ENCODE measurements at places on chromosomes 1 and 21.

- no peak for DNase-seq
Observed at GRCh38 chr1:111320066-111320879, 29.6 kb downstream of the CHIA start.

DNA sequence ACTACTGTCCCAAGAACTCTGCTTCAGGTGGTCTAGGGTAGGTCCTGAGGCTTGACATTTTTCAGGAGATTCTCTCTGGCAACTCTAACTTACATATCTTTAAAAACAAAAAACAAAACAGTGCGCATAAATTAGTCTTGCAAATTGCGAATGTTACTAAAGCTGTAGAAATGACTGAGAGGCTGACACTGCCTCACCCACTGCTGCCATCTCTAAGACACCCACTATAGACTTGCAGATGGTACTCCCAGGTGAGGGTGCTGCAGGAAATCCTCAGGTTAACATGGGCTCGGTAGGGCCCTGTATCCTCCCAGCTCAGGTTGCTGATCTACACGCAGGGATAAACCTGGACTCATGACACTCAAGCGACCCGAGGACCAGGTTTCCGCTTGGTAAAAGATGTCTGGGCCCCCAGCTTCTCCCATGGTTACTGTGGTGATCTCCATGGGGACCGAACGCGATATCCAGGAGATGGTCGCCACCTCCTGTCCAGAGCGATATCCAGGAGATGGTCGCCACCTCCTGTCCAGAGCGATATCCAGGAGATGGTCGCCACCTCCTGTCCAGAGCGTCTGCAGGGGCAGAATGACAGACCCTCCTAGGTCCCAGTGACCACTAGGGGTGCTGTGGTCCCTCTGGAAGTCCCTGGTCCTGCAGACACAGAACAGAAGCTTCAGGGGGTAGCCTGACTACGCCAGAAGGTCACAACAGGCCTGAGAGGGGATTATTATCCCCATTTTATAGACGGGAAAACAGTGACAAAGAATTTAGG is 16.2 kb upstream of the LY9 start:
- no peak for DNase-seq

DNA sequence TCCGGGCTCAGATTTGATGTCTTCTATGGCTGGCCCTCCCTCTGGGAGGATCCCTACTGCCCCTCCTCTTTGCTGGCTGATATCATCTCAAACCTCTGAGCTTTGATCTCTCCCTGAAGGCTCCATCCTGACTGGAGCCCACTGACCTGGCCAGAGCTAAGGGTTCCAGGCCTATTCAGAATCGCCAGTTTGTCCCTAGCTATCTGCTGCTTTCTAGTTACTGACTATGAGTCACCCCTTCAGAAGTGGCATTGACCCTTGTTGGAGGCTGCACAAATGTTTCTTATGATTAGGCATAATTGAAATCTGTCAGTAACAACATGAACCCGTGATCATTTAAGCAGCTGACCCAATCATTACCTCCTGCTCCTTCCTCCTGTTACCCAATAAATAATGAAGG is 87.1 kb downstream of the ABCA4 start:
- no peak for DNase-seq

- no peak for DNase-seq
Observed at GRCh38 chr1:226414098-226414698, 6.3 kb upstream of the PARP1 start.

DNA sequence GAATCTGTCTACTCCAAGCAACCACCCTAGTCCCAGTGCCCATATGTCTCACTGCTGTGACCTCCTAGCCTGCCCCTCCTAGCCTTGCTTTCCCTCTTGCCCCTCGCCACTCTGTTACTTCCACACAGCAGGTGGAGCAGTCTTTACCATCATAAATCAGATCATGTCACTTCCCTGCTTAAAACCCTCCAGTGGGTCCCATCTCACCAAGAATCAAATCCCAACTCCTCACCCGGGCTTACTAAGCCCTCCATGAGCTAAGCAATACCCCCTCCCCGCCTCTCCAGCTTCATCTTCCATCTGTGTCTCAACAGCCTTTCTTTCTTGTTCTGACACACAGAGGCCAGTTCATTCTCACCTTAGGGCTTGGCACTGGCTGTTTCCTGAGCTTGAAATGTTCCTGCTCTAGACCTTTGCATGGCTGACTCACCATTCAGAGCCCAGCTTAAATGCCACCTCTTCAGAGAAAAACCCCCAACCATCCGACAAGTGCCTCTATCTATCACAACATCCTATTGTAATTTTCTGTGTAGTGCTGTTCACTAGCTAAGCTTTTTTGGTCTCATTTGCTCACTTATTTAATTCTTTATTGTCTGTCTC is 22.3 kb downstream of the KNCN start:
- DNase-seq, result peak; percentile 66

GRCh38 chr1:85366391-85367170 is 90.1 kb upstream of the BCL10 start:
- peak; percentile 25 for DNase-seq

- no peak for DNase-seq
Observed at GRCh38 chr1:245666412-245666811, 511.6 kb downstream of the KIF26B start.

GRCh38 chr1:66258404-66259105 is 275.4 kb upstream of the SGIP1 start:
- no peak for DNase-seq

DNA sequence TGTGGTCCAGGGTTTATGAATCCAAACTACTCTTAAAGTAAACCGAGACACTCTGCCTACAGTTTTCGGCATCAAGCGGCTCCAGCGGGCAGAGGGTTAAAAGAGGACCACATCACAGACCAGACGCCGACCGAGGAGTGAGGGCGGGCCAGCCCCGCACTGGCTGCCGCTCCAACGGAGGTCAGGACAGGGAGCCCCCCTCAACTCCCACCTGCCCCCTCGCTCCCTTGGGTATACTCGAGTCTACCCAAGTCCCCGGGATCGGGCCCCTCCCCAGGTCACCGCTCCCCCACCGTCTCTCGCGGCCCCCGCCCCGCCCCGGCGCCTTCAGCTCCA is 312 bp downstream of the ARNT start:
- peak; percentile 45 for DNase-seq

- no peak for DNase-seq
Observed at GRCh38 chr1:16630661-16631247, 17.4 kb upstream of the NBPF1 start.

DNA sequence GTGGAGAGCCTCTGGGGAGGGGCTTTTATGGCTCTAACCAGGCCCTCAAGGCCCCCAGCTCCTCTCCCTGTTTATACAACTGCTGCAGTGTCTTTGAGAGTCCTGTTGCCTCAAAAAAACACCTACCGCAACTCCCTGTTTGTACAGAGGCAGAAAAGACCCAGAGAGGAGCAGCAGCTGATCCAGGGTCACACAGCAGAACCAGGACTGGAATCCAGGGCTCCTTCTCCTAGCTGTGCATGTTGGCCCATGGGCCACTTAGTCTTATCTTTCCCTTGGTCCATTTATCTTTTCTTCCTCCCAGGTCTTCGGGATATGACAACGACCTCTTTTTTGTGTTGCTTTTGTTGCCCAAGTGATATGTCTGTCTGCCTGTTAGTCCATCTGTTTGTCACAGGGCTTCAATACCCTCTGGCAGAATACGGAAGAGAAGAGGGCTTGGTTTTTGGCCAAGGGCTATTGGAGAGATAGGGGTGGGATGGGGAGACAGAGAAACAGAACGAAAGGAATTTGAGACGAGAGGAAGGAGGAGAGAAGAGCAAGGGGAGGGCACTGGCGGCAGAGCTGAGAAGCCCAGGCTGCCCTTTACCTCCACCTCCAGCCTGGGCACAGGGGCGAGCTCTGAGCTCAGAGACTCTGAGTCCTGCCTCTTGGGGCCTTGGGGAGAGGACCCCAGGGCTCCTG is 33.5 kb upstream of the WASF2 start:
- no peak for DNase-seq

DNA sequence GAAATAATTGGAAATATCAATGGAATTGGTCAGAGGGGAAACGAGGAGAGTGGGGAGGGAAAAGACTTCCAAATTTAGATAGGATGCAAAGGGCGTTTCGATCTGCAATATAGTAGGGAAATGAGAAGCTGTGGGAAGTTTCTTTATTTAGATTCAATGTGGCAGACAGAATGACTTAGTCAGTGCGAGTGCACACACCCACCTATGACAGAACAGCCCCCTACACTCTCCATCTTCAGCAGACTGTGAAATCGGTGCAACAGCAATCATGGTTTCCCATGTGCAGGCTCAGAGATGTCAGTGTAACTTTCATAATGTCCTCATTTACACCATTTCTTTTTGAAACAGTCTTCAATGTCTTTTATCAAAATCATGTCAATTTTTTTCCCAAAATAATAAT is 46.0 kb downstream of the DIP2A start:
- no peak for DNase-seq

GRCh38 chr1:29398431-29398830 is 162.1 kb downstream of the PTPRU start:
- DNase-seq, result peak; percentile 82

DNA sequence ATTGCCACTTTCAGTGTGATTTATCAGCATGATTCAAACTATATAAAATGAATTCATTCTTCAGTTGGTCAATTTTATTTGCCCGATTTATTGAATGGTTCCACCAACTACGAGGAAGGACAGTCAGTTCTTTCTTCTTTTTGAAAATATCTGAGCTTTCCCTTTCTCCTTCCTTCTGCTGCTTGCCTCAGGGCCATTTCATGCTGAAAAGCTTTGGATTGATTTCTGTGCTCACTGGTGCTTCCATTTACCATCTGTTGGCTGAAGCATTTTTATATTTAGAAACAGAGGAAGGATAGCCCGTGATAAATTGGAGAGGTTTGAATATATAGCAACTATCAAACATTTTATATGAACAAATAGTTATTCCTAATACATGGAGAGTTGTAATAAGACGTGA is 68.9 kb upstream of the ADAMTS5 start:
- no peak for DNase-seq

- DNase-seq, result no peak
Observed at GRCh38 chr1:4637616-4638344, 16.6 kb upstream of the AJAP1 start.

DNA sequence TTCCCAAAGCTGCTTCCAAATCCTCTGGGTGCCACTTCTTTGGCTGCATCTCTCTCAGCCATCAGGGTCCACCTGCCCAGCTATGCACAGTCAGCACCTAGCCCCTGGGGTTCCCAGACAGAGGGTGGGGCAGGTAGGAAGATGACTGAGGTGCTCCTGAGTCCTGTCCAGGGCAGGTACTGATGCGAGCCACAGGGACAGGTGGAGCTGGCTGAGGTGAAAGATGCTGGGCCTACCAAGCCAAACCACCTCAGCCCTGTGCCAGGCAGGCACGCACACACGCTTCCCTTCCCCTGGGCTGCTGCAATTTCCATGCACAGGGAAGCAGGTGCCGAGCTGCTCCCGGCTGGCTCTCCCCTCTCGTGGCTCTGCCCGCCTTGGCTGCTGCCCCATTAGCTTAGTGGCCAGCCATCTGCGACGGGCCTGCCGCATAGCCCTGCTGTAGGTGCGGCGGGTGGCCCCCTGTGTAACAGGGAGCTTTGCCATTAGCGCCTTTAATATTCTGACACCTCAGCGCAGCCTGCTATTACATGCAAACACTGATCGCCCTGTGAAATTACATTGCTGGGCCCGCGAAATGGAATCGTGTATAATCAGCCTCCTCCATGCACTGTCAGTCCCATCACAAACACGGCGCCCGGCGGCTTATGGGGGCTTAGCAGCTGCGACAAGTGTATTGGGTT is 38.9 kb downstream of the DMAP1 start:
- no peak for DNase-seq

DNA sequence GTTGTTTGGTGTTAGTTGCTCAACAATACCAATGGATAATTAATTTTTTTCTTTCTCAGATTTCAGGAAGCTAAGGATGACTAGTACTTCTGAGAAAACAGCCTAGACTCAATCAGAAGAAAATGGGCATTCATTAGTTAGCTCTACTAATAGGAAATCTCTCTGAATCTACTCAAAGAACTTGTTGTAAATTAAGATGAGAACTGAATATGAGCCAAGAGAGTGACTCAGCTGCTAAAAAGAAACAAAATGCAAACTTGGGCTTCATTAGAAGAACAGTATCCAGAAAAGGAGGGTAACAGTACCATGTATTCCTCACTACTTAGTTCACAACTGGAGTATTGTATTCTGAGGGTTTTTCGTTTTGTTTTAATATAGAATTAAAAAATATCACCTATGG is 12.5 kb downstream of the FOXJ3 start:
- peak; percentile 59 for DNase-seq

DNA sequence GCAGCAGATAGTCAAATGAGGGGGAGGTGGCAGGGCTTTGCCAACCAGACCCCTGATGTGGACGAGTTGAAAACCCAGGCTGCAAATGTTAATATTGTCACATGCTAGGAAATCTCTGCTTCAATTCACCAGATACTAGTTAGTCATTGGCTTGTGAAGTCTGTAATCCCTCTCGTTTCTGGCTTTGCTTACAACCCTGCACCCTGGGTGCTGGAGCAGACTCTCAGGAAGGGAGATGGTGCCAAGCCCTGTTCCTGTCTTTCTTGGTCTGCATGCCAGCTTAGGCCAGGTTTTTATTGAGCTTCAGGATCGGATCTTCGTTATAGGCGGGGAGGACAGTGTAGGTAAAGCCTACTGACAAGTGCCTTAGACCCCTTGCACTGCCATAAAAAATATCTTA is 53.3 kb downstream of the MDM4 start:
- no peak for DNase-seq

DNA sequence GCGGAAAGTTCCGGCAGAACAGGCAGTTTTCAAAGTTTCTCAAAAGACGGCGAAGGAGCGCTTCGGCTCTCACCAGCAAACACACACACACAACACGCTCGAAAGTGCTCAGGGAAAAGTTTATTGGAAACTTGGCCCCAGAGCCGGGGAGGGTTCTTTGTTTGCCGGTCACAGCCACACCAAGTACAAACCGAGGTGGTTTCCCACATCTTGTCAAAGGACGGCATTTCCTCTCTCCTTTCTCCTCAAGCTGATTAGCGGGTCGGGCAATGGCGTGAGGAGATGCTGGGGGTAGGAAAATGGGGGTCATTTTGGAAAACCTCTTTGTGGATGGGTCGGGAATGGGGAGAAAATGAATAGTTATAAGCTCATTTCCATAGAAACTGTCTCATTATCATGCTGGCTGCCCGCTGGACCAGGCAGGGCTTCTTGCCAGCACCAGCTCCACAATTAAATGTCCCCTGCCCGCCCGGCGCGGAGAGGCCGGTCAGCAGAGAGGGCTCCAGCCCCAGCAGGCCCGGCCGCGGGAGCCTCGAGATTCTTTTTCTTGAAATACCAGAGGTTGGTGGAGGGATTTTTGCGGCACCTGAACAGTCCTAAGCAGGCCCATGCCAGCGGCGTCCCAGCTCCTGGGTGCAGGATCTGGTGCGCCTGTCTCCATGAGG is 92.3 kb downstream of the PRDM16 start:
- DNase-seq, result no peak

GRCh38 chr1:192435704-192436103 is 118.9 kb downstream of the RGS21 start:
- no peak for DNase-seq

DNA sequence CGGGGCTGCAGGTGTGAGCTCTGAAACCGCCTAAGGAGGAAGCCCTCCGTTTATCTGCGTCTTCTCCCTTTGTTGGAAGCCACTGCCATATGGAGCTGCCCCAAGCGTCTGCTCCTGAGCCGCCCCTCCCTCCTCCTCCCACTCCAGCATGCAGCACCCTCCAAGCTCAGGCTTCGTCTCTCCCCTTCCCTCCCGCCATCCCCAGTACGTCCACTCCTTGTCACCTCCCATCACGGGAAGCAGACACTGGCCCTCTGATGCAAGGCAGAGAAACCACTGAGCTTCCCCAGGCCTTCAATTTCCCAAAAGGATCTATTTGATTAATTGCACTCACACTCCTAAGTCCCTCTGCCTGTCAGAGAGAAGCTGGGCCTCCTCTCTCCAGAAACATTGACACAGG is 52.5 kb downstream of the NFASC start:
- DNase-seq, result no peak
